NCI-H1105 treated with DMSO at 0.1 percent for 48 hours (cell line): ENCODE measurements at places on chromosomes 1 and 21.

DNA sequence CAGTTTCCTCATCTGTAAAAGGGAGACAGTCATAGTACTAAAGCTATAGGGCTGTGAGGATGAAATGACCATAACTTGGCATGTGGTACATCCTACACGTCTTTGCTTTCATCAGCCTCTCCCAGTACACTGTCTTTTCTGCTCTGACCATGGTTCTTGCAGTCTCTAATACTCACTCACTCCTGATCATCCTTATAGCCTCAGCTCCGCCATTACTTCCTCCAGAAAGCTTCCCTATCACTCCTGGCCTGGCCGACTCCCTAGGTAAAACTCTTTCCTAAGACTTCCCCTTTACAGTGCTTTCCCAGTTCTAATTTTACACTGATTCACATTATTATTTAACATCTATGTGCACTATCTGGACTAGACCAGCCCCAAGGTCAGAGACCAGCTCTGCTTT is 5.0 kb upstream of the MRPL24 start:
- DNase-seq, result no peak

DNA sequence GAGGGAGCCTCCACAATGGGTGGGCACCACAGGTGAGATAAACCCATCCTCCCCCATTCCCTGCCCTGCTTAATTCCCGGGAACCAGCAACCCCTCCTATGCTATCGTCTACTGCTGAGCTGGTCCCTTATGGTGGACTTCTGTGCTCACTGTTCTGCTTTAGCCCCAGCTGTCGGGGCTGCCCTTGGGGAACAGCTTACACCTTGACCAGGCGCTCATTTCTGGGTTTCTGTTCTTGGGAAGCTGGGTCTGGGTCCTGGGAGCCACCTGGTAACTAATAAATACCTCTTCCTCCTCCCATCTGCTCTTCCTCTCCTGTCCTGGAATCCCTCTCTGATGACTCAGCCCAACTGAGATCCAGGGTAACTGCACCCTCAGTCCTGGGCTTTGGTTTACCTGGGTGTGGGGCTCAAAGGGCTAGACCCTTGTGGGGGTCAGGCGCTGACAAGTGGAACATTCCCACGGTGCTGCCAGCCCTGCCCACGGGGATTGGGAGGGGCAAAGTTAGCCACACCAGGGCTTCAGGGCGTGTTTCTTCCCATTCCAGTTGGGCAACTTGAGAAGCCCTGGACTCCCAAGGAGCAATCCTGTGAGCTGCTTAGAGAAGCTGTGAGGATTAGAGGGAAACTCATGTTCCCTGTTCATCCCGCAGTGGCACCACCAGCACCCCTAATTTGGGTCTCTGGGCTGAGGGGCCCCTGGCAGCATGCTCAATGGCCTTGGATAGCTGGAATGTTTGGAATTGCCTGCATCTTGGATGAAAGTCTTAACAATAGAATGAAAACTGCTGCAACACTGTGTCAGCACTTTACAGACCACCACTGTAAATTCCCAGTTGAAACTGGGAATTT is 1.6 kb downstream of the PCAT6 start:
- DNase-seq, result no peak

GRCh38 chr1:165056914-165057313 is 299.6 kb downstream of the LMX1A start:
- peak; percentile 49 for DNase-seq

DNA sequence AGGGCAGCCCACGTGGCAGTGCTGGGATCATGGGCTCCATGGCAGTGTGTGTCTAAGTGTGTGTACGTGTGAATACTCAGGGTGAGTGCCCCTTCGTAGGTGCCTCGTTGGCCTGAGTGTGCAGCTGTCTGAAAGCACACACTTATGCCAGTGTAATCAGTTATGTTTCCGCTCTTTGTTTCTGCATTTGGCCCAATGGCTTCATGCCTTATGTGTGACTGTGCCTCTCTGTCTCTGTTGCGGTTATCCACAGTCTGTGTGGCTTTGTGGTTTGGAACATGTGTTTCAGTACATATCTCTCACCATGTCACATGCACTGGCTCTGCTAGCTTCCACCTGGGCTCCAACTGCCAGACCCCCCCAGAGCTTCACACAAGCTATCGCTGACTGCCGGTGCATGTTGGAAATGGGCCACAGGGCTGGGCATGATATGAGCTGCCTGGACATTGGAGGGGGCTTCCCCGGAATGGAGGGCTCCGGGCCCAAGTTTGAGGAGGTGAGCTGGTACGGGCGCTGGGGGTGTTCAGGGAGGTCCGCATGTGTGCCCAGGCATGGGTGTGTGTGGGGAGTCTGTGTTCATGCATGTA is 70.3 kb upstream of the TINAGL1 start:
- no peak for DNase-seq

DNA sequence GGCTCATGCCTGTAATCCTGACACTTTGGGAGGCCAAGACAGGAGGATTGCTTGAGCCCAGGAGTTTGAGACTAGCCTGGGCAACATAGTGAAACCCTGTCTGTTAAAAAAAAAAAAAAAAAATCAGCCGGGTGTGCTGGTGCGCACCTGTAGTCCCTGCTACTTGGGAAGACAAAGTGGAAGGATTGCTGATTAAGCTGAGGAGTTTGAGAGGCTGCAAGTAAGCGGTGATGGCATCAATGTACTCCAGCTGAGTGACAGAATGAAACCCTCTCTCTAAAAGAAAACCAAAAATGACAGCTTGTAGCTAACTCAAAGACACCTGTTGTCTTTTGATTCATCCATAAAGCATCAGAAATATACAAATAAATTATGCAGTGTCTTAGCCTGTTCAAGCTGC is 31.8 kb downstream of the SIPA1L2 start:
- no peak for DNase-seq

DNA sequence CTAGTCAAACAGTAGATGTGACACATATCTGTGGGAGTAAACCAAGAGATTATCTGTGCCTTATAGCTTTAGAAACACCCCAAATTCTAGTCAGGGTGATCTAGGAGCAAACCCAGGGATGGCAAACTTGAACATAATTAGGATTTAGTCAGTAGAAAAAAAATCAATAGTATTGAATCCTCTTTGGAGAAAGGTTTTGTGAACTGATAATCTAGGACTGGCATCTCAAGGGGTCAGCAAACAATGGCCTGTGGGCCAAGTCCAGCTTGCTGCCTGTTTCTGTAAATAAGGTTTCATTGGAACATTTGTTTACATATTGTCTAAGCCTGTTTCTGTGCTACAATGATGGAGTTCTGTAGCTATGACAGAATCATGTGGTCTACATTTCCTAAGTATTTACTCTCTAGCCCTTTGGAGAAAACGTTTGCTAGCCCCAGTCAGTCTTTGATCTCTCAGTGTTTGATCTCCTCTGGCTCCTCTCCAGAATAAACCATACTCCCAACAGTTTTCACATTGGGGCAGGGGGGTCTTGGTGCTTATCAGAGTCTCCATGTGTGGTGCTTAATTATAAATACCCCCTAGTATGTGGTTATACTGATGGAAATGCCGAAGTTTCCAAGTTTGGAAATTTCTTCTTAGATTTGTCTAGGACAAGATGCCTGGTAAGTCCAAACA is 385.8 kb downstream of the NTNG1 start:
- no peak for DNase-seq

GRCh38 chr1:151975311-151976014 is 18.2 kb downstream of the S100A10 start:
- DNase-seq, result no peak

DNA sequence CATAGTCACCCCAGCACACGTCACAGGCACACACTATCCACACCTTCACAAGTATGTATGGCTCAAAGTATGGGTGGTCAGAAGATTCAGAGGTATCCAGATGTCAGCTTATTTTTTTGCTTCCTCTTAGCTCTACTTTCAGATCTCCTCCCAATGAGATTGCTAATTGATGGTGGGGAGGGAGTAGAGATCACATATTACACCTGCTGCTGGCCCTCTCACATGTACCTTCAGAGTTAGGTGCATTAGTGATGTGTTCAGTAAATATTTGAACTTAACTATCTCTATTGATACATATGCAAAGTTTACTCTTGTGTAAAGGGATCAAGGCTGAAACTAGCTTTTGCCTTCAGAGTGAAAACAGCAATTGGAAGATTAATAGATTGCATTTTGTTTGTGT is 262.6 kb downstream of the PCP4 start:
- DNase-seq, result no peak
